ENCODE measurements at places on chromosomes 3 and 15.

DNA sequence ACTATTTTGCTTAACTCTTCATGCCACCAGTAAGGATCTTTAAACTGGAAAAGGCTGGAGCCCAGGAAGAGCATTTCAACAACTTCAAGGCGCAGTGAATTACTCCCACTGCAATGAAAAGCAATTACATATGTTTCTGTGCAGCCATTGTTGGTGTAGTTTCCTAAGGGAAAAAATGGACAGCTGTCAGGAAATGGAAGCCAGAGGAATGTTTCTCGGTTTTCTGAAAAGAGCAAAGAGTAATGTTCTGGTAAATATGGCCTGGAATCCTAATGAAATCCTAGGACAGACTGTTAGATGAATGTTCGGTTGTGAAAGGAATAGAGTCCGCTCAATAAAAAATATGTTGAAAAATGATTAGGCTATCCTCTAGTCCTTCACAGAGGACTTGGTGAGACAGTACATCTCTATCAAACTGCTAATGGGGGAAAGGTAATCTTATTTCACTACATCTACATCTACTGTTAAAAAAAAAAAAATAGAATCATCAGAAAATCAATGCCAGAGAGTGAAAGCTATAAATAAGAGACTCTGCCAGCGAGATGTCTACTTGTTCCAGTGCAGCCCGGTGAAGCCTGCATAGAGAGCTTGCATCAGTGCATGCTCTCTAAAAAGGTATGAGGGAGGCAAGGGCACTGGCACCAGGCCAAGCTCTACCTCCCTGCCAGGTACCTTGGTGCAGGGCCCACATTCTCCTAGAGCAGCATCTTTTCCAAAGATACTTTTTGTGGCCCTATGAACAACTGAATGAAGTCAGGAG is 68.2 kb upstream of the TJP1 start:
- DNase-seq: no peak

GRCh38 chr3:53624061-53624857 is 129.8 kb downstream of the CACNA1D start:
- DNase-seq: no peak

DNA sequence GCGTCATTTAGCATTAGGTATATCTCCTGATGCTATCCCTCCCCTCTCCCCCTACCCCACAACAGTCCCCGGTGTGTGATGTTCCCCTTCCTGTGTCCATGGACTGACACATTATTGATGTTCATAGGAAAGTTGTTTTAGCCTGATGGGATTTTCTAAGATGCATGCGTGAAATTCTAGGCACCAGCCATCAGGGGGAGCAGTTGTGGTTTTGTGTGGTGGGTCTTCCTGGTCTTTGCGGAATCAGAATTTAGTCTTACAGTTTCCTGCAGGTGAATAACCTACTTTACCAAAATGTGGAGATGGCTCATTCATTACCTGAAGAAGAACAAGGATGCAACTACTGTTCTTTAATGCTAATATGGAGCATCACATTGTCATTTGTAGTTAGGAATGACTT is 455.0 kb upstream of the THBS1 start:
- peak; percentile 6 for DNase-seq

GRCh38 chr15:69760258-69760845 is 307.7 kb downstream of the RPLP1 start:
- DNase-seq: no peak

DNA sequence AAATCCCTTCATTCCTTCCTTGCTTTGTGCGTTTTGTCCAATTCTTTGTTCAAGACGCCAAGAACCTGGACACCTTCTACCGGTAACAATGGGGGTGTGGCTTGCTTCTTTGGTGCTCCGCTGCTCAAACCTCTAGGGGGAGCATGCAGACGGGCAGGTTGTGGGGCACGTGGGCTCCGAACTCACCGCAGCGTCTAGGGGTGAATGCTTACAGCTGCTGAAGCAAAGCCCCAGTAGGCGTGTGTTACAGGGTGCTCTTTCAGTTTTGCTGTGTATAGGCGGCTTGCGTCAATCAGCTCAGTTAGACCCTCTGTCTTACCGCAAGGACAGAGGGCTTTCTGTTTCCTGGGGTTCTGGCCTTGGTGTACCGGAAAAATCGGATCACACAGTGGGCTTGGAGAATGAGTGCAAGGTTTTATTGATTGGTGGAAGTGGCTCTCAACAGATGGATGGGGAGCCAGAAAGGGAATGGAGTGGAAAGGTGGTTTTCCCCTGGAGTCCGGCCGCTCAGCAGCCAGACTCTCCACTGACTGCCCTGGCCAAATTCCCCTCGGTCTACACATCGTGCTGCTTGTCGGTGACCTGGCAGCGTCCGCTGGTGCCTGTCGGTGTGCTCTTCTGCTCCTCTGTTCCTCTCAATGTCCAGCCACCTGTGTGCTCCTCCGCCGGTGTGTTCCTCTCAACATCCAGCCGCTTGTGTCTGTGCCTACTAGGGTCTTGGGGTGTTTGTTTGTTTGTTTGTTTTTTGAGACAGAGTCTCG is 1.2 kb upstream of the LRRC34 start:
- peak; percentile 71 for DNase-seq

- no peak for DNase-seq
Measured at GRCh38 chr15:75731248-75732151, 18.9 kb upstream of the CSPG4 start.

GRCh38 chr3:197205675-197206074 is 92.7 kb downstream of the DLG1 start:
- DNase-seq: no peak

DNA sequence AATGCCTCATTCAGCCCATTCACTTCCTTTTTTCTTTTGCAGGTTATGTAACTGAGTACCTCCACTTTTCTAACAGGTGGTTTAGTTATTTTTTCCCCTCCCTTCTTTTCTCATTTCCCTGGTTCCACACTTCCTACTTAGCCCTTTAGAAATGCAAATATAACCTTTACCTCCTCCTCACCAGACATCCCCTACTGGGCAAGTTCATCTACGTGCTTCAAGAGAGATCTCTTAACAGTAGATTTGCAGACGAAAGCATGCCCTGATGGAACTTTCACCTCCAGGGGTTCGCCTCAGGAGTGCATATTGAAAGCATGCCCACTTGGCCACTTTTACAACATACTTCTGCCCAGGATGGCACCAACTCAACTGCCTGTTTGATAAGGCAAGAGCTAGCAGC is 314.1 kb upstream of the LRRC3B start:
- DNase-seq: no peak

- DNase-seq: no peak
Measured at GRCh38 chr3:158058495-158059130, 47.6 kb downstream of the SHOX2 start.

GRCh38 chr3:14537590-14538450 is 2.3 kb downstream of the GRIP2 start:
- no peak for DNase-seq

GRCh38 chr15:90873998-90874605 is 5.7 kb downstream of the FURIN start:
- DNase-seq: no peak

GRCh38 chr15:81091889-81092558 is 42.0 kb upstream of the CFAP161 start:
- no peak for DNase-seq

- no peak for DNase-seq
Measured at GRCh38 chr3:197961582-197961945, 1.5 kb downstream of the LMLN start.

DNA sequence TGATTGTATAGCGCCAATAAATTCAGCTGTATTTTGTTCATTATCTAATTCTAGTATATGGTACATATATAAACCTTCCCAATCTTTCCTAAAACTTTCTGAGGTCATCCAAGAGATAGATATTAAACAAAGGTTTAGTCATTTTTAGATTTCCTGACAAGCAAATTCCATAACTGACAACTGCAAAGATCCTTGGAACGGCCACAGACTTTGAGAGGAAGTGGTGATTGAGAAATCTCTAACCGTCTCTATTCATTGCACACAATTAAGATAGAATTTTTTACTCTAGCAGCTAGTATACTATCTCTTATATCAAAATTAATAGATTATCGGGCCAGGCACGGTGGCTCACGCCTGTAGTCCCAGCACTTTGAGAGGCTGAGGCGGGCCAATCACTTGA is 4.7 kb downstream of the CSNK1G1 start:
- DNase-seq: no peak

- no peak for DNase-seq
Measured at GRCh38 chr3:32354362-32354778, 37.3 kb upstream of the CMTM7 start.

GRCh38 chr3:135033737-135034136 is 238.7 kb downstream of the EPHB1 start:
- DNase-seq: no peak

- DNase-seq: no peak
Measured at GRCh38 chr3:81713031-81713430, 48.4 kb downstream of the GBE1 start.

DNA sequence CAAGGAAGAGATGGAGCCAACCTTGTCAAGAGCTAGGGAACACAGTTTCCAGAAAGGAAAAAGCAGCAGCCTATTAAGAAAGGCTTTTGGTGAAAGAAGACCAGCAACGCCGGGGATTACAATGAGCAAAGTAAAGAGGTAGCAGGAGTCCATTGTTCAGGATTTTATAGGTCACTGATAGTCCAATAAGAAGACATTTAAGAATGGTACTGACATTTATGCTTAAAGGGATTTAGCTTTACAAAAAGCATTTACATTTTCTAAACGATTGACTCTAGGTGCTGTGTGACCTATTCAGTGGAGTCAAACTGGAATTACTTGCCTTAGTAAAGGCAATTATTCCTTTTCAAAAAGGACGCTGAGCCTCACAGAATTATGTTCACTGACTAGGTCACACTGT is 40.8 kb downstream of the CSNK1G1 start:
- DNase-seq: no peak

- no peak for DNase-seq
Measured at GRCh38 chr15:101648356-101648755, 3.8 kb downstream of the TM2D3 start.

- DNase-seq: no peak
Measured at GRCh38 chr3:6079011-6079410, 781.9 kb upstream of the GRM7 start.

DNA sequence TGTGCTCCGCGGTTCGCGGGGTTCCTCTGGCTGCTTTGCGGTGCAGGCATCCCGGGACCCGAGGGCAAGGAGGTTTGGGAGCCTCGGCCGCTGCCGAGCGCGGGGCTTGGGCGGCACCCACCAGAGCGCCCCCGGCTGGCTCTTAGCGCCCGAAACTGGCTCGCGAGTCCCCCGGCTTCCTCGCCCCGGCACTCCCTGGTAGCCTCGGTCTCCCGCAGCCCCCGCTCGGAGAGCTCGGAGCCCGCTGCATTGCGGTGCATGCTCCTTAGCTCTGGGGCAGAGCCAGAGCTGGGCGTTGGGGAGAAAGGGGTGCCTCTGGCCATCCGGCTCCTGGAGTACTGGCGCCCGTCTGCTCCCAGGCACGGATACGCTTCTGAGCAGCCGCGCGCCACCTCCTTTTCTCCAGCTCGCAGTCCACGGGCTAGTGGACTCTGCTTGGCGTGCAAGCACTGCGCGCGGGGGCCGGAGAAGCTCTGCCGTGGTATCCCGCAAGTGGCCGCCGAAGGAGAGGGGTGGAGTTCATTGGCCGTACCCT is 753 bp downstream of the EPHB1 start:
- no peak for DNase-seq

- DNase-seq: no peak
Measured at GRCh38 chr3:184586851-184587250, 25.3 kb downstream of the EPHB3 start.

- DNase-seq: no peak
Measured at GRCh38 chr3:98032904-98033303, 2.2 kb downstream of the GABRR3 start.

DNA sequence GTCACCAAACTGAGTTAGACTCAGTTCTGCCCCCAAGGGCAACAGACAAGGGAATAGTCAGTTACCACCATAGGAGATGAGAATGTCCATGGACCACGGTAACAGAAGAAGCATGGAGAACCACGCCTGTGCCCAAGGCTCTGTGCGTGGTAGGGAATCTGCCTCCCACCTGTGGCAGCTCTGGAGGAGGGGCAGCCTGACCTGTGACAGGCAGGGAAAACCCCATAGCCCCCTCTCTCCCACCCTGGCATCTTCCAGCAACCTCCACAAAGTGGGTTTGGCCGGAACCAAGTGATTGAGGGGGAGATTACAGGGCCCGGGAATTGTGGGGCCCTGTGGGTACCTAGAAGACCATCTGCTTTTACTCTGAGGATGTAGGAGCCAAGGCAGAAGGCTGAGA is 14.3 kb upstream of the LTF start:
- no peak for DNase-seq

DNA sequence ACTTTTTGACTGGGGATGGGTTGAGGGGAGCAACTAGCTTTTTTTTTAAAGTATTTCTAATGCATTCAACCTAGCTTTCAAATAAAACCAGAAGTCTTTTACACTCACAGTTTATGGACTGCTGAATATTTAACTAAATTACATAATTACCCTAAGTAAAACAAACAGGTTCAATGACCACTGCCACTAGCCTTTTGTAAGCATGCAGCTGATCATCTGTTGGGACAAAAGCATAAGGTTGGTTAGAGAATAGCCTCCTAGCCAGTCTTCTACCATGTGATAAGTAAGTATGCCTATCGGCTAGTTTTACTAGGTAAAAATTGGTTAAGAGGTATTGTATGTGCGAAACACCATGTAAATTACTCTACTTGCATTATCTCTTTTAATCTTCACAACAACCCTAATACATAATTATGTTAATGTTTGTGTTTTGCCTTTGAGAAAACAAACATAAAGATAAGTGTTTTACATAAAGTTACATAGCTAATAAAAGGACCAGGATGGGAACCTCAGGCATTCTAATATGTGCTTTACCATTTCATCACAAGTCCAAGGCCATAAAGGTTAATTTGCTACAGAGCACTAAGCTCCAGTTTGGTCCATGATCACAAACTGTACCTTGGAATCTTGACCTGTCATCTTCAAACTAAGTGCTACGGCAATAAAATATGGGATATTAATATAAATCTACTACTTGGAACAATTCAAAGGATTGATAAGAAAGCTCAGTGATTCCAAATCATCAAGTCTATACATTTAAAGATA is 13.2 kb downstream of the PFN2 start:
- DNase-seq: no peak

DNA sequence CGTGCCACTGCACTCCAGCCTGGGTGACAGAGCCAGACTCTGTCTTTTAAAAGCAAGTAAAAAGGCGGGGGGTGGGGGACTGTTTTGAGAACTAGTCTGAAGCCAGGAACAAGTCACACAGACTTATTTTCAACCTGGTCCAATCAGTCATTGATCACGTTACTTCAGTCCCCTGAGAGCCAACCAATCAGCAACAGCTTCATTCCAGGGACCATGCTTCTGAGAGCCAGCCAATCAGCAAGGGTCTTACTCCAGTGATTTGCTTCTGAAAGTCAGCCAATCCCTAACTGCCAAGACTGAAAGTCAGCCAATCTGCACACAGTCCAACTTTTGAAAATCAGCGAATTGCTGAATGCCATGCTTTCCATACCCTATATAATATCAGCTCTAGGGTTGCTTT is 48.6 kb upstream of the C15orf39 start:
- no peak for DNase-seq

- no peak for DNase-seq
Measured at GRCh38 chr3:8816106-8816505, 46.7 kb upstream of the OXTR start.

DNA sequence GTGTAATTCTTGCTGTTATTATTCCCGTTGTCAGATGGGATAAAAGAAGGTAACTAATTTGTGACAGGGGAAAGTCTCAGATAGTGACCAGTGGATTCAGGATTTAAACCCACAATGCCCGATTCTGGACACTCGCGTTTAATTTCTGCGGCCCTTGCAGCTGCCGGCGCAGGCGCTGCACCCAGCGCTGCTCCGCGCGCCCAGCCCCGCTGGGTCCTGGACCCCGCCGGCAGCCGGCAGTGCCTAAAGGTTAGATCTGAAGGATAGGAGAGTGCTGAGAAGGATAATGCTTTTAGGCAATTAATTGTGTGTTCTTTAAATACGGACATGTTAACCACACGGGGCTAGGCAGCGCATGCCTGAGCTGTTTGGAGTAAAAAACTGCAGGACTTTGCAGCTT is 3.6 kb upstream of the MKRN3 start:
- no peak for DNase-seq

Data from activated gamma-delta T cell treated with Interleukin-2 at 50 U/mL for 16 hours (primary cell).